ENCODE measurements at places on chromosomes 3 and 15. TPM values are rescaled to one million over a fixed set of nuclear protein-coding genes. Genes with fewer than 3 reads are reported as not detected.

- H3K27me3 ChIP-seq, result no peaks in the 10 kb centered on the region
- H3K27ac ChIP-seq, result no peak overlapping the region
- H3K4me3 ChIP-seq, result no peak overlapping the region
- no peaks in the 10 kb centered on the region for H3K36me3 ChIP-seq
- H3K4me1 ChIP-seq, result no peaks in the 10 kb centered on the region
- DNase-seq, result no peak
Observed at GRCh38 chr15:39946862-39947261, 12.9 kb downstream of the EIF2AK4 start.

DNA sequence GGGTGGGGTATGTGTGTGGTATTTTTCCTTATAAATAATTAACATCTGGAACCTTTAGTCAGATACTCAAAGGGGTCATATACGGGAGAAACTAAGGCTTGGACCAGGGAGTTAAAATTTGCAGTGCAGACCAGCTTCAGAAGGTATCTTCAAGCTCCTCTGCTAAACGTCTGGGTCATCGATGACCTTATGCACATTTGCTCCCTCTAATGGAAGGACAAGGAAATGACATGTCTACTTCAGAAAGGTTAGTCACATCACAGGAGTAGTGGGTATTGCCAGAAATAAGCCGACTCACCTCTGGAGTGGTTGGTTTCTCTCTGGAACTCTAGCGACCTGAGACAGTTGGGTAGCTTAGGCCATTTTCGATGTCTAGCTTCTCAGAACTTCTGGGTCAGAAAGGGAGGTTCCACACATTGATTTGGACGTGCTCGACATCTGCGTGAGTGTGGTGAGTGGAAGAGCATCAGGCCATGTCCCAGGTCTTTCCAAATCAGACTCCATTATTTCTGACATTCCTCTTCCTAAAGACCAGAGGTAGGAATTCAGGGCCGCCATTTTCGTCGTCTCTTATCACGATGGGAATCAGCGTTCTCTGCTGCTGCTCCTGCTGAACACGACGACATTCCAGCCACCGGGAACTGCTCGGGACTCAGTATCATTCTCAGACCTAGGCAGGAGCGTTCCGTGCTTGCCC, 31.8 kb upstream of the RASA2 start:
- H3K27me3 ChIP-seq, result no peaks in the 10 kb centered on the region
- no peaks in the 10 kb centered on the region for H3K36me3 ChIP-seq
- H3K4me3 ChIP-seq, result no peak overlapping the region
- peaks cover 10% of the 10 kb centered on the region for H3K4me1 ChIP-seq

Gene HRG
- not detected for total RNA-seq

Gene WDR93
- total RNA-seq, result not detected

Gene CHRNA5
- total RNA-seq, result 3.2 TPM

Gene TF
- 0.54 TPM for total RNA-seq
